ENCODE measurements at places on chromosomes 7 and 10.
A peak's percentile ranks its signal among the peaks of the same experiment; 100 is the strongest.

GRCh38 chr7:127792528-127793342, 140.7 kb downstream of the SND1 start:
- DNase-seq: peak; percentile 54

GRCh38 chr7:101739775-101740398, 77.5 kb upstream of the CUX1 start:
- peak; percentile 23 for DNase-seq

GRCh38 chr10:70412356-70412755, 8.4 kb downstream of the EIF4EBP2 start:
- DNase-seq: no peak

GRCh38 chr7:69189406-69189805, 408.9 kb upstream of the AUTS2 start:
- no peak for DNase-seq

GRCh38 chr7:92953657-92954056, 117.3 kb upstream of the CDK6 start:
- peak; percentile 29 for DNase-seq

- no peak for DNase-seq
Observed at GRCh38 chr7:1340461-1341360, 108.0 kb downstream of the UNCX start.

DNA sequence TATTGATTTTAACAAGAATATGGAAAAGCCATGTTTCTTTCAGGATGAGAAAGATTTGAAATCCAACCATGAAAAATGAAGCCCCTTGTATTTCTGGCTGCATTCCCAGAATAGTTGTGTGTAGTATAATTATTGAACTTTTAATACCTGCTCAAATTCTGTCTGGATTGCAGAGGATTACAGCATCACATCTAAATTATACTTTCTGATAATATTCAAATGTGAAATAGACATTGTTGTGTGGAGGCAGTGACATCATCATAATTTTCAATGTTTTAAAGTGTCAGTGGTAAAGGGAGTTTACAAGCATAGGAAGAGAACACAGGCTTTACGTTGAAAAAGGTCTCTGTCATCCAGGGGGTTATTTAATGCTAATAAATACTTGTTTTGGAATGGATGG, 93.4 kb downstream of the POLL start:
- no peak for DNase-seq

GRCh38 chr7:37056234-37056912, 332.1 kb upstream of the AOAH start:
- DNase-seq: no peak

DNA sequence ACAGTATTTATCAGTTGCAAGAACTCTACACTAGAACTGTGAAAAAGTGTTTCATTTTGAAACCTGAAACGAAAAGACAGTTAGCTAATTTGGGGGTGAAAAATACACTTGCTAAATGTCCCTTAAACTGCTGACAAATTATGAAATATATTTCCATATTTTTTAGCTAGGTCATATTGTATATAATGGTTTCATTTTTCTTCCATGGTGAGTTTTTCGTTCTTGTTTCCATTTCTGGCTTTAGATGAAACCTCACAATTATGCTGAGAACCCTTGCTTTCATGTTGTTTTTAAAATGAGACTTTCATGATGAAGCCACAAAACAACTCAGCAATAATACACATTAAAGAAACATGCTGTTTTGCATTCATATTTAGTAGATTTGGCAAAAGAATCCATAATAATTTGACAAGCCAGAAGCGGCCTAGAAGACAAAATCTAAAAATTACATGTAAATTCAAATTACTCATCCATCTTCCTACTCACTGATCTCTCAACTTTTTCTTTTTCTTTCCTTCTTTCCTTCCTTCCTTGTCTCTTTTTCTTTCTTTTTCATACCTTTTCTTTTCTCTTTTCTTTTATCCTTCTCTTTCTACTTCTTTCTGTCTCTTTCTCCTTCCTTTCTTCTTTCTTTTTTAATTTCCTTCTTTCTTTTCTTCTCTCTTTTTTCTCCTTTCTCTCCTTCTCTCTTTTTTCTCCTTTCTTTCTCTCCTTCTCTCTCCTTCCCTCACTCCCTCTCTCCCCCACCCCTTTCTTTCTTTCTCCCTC, 46.5 kb upstream of the ITGB8 start:
- peak; percentile 11 for DNase-seq

DNA sequence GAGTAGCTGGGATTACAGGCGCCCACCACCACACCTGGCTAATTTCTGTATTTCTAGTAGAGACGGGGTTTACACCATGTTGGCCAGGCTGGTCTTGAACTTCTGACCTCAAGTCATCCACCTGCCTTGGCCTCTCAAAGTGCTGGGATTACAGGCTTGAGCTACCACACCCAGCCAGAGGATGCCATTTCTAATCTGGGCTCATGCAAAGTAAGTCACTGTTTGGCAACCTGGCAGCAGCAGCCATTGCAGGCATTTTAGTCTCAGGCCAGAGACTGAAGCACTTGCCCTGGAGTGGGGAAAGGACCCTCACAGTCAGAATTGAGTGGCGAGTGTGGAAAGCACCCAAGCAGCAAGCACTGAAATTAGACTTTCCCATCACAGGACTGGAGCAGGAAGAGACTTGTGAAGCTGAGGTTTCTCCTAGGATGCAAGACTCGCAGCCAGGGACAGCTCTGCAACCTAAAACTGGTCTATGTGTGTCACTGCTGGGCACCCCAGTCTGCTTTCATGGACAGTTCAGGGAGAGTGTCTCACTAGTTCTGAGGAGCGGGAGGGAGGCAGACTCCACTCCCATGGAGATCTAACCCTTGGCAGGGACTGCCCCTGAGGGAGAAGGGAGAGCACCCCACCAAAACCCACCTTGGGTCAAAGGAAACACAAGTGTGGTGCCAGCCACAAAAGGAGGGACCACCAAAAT, 27.6 kb downstream of the SNX13 start:
- DNase-seq: no peak

DNA sequence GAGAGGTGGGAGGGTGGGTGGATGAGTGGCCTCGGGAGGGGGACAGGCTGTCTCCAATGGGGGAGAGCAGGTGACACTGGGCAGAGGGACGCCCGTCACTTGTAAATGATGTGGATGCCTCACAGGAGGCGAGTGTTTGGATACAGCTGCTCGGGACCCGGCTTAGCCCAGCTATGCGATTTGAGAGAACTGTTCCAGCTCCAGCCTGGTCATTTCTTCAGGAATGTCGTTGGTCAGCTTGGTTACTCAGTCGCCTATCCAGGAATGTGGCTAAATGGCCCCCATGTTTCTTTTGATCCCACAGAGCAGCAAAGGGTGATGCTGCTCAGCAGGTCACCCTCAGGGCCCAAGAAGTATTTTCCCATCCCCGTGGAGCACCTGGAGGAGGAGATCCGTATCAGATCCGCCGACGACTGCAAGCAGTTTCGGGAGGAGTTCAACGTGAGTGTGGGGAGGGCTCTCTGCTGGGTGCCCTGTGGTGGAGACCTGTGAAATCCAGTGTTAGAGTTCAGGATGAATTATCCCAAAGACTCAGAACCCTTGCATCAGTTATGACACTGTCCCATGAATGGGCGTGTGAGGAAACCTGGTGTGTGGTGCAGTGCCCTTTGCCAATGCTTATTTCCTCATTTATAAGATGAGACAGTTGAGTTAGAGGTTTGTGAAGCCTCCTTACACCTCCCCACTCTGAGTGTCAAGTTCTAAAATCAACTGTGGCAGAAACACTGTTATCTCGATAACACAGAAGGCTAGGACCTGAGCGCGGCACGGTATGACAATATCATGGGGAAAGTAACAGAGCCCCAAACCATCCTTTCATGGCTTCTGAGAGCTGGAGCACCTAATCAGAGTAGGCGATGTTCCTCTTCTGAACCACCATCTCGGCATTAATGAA, 76.8 kb downstream of the MKI67 start:
- no peak for DNase-seq

DNA sequence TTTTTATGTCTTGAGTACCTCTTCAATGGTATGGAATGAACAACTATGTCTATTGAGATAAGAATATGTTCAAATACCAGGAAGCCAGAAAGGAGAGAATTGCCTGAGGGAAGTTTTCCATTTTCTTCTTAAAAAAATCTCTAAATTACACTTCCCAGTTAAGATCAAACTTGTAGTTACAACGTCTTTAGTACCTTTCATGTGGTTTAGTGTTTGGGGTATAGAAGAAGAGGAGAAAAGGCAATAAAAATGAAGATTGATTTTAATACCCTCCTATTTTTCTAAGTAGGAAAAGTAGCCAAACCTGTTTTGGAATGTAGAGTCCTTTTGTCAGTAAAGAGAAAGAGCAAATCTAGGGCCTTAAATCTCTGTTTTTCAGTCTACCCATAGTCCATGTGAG, 470.0 kb upstream of the SEMA3A start:
- no peak for DNase-seq

GRCh38 chr7:155483868-155484325, 26.0 kb downstream of the EN2 start:
- no peak for DNase-seq

DNA sequence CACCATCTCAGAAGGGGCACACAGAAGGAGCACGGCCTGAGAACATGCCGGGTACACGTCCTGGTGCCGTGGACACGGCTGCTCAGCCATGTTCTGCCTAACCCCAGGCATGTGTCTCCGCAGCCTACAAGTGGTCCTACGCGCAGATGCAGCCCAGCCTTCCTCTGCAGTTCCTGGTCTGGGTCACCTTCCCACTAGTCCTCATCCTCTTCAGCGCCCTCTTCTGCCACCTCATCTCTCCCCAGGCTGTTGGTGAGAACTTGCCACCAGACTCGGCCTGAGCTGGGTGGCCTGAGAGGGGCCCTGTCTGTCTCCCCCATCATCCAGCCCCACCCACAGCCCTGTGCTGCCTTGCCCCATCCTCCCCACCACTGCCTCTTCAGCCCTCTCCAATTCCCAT, 5.3 kb downstream of the CLCN1 start:
- no peak for DNase-seq

GRCh38 chr10:57017356-57018037, 656.4 kb upstream of the ZWINT start:
- no peak for DNase-seq
